ENCODE measurements at places on chromosomes 5 and 9.

- no peak for DNase-seq
These were observed 33.2 kb upstream of the NOTCH1 start for GRCh38 chr9:136578915-136579649.

- DNase-seq = no peak
These were observed 106.5 kb upstream of the CCDC152 start for GRCh38 chr5:42650084-42650483.

DNA sequence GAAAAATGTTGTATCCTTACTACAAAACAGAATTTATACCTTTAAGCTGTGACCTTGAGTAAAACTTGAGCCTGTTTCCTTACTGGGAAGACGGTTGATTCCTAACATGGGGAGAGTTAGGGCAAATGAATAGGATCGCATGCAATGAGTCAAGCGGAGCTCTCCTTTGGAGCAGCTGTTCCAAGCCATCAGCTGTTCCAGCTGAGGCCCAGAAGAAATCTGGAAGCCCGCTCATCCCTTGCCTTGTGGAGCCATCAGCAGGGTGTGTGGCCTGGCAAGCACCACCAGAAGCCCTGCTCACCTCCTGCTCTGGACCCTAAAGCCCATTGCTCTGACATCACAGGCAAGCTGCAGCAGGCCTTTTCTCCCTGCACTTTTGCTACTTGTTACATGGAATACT lies 8.0 kb downstream of the KIAA1191 start:
- no peak for DNase-seq

DNA sequence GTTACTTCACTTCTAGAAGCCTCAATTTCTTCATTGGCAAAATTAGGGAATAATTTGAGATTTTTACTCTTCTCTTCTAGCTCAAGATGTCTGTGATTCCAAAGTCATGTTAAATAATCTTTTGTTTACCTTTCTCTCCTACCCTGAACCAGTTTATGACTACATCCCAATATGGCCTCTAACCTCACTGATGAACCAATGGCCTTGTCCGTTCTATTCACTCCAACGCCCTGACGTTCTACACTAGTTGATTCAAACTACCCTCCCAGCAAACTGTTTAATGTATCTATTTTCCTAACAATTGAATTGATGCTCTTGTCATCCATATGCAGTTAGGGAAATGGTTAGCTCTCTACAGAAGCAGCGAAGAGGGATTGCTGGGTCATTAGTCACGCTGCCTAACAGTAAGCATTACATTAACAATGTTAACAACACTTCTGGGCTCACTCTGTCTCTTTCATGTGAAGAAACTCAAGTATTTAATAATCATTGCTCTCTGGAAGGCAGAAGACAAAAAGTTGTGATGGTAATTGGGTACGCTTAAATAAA lies 38.0 kb downstream of the RAPGEF1 start:
- no peak for DNase-seq

DNA sequence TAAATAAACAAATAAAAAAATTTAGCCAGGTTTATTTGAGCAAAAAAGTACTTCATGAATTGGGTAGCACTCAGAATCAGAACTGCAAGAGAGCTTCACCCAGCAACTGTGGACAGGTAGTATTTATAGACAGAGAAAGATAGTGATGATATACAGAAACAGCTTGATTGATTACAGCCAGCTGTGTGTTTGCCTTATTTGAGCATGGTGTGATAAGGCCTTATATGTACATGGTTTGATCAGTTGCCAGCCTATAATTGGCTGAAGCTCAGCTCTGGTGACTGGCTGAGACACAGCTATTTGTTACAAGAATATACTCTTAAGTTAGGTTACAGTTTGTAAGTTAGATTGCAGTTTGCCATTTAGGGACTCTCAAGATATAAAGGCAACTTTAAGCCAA lies 34.3 kb upstream of the ARL15 start:
- no peak for DNase-seq

DNA sequence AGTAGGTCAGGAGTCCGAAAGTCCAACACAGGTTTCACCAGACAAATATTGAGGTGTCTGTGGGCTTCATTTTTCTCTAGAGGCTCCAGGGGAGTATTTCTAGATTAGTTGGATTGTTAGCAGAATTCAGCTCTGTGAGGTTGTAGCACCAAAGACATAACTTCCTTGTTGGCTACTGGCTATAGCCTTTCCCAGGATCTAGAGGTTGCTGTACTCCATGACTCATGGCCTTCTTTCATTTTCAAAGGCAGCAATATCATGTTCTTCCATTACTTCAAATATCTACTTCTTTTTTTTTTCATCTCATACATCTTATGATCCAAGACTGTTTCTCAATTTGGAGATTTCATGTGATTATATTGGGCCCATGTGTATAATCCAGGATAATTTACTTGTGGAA lies 404.0 kb upstream of the FAM174A start:
- no peak for DNase-seq

GRCh38 chr5:35880156-35880555 lies 23.5 kb downstream of the IL7R start:
- DNase-seq = no peak

DNA sequence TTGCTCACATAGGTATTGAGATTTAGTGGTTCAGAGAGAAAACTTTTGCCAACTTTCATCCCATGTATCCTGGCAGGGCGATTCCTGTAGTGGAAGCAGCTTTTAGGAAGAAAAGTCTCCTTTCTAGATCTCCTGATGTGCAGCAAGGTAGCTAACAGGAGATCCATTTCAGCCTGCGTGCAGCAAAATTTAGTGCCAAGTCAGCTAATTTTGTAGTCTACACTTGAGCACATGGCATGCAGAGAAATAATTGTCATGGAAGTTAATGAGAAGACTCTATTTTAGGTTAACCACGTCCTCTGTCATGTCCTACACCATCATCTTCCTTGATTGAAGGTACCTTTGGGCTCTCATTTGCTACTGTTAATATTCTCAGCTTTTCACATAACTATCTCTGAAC lies 165.8 kb downstream of the PTPRD start:
- no peak for DNase-seq

DNA sequence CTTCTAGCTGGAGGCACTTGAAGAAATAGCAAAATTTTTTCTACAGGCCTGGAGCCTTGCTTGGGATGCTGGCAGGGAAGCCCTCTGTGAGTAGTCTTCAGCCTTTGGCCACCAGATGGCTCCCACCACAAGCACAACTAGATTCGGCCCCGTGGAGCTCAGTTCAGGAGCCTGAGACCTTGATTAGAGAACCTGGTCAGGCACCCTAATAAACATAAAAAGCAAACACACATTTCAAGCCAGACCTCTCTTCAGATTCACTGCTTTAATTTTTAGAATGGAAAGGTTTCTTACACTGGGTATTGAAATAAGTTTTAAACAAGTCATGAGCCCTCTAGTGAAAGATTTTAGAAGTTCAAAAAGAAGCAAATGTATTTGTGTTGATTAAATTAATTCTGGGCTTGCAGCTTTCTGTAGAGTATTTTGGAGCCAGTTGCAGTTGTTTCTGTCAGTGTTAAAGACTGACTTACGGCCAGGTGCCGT lies 41.4 kb downstream of the GLRX start:
- no peak for DNase-seq

GRCh38 chr5:44489759-44490158 lies 100.5 kb upstream of the FGF10 start:
- DNase-seq = no peak
